ENCODE measurements at places on chromosomes 13 and 19.

GRCh38 chr19:44202470-44202869, 9.9 kb upstream of the ZNF227 start:
- no peak for DNase-seq

GRCh38 chr13:101397742-101398141, 18.6 kb downstream of the NALCN start:
- DNase-seq: no peak

DNA sequence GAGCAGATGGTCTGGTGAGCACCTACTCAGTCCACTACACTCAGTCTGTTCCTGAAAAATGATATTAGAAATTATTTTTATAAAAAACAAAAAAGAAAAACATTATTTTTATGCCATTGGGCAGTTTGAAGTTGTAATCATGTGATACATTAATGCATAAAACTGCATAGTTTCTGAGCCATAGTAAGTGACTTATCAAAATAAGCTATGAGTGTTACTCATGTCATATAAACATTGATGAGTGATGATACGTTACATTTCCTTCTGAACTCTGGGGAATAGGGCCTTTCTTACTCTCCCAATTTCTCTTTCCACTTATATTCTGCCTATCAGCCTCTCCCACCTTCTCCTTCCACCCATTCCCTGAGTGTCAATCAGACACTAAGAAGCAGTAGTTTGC, 8.9 kb downstream of the ZNF805 start:
- no peak for DNase-seq

GRCh38 chr13:96229356-96229755, 139.4 kb downstream of the HS6ST3 start:
- DNase-seq: no peak

- no peak for DNase-seq
These were observed 66.9 kb downstream of the C13orf42 start for GRCh38 chr13:51044023-51044665.
